Activated CD4-positive, alpha-beta memory T cell treated with anti-CD3 and anti-CD28 coated beads for 36 hours (primary cell): ENCODE measurements at places on chromosomes 5 and 9.

- no peak for DNase-seq
These were observed 182.4 kb upstream of the S1PR3 start for GRCh38 chr9:88808761-88809354.

DNA sequence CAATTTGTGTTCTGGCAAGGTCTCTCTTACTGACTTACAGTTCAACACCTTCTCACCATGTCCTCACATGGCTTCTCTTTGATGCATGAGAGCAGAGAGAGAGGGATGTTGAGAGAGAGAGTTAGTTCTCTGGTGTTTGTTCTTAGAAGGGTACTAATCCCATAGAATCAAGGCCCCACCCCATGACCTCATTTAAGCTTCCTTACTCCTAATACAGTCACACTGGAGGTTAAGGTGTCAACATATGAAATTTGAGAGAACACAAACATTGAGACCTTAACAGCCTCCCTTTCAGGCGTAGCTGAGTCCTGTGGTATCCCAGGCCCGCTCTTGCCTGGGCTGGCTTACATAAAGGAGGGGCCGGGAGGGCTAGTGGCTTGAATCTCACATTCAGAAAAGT, 10.6 kb upstream of the SEMA6A start:
- no peak for DNase-seq

DNA sequence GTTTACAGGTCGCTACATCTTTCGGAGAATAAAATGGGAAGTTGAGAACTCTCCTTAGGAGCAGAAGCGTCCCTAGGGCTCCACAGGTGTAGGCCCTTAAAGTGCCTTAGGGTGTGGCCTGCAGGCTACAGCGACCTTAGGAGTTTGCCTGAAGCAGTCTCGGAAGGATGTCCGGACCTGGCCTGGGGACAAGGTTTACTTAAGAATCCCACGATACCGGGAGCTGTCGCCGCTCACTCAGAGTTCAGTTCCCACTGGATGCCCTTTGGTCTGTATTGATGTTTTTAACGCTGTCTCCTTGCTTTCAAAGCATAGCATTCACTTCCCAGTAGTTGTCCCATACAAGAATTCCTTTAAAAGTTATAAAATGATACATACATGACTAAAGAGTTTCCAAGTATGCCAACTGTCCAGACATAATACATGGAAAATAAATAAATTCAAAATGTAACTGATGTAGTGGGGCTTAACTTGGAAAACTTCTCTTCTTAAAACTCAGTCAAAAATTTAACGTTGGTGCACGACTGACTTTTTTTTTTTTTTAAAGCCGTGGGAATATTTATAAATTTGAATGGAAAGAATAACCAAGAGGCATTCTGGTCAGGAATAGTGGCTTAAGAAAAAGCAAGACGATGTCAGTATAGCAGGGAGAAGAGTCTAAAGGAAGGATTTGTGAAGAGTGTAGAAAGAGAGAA, 848 bp downstream of the RAD50 start:
- peak; percentile 46 for DNase-seq

GRCh38 chr5:137442660-137443059, 56.5 kb downstream of the SPOCK1 start:
- no peak for DNase-seq

DNA sequence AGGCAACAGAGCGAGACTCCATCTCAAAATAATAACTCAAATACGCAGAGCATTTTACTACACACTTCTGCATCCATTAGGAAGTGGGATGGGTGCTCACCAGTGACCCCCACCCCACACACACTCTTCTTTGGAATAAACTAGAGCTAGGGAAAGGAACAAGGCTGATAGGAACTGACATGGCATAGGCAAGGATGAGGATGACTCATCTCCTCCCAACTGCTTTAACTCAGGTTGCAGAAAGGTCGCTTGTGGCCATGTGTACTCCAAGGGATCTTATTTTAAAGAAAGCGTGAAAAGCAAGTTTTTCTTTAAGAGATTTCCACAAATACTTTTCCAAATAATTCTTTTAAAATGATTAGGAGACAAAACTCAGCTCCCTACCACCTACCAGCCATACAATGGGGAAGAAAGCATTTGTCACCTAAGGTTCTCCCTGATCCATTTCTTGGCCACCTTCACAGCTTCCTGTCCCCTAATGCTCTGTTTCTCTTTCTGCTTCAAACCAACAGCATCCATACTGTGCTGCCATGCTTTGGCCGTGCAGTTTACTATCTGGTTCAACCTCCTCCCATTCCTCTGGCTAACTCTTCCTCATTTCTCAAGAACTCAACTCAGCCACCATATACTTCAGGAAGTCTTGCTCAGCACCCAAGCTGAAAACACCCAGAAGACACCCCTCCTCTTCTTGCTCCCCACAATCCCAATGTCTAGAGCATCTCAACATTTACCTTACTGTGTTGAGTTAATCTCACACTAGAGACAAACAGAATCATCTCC, 211.9 kb downstream of the ACTL7B start:
- no peak for DNase-seq

DNA sequence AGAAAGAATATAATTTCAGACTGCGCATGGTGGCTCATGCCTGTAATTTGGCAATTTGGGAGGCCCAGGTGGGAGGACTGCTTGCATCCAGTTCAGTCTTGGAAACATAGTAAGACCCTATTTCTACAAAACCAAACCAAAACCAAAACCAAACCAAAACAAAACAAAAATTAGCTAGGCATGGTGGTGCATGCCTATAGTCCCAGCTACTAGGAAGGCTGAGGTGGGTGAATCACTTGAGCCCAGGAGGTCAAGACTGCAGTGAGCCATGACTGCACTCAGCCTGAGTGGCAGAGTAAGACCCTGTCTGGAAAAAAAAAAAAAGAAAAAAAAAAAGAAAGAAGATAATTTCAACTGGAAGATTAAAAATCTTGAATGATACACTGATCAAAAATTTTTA, 137.0 kb upstream of the ACOT12 start:
- no peak for DNase-seq

DNA sequence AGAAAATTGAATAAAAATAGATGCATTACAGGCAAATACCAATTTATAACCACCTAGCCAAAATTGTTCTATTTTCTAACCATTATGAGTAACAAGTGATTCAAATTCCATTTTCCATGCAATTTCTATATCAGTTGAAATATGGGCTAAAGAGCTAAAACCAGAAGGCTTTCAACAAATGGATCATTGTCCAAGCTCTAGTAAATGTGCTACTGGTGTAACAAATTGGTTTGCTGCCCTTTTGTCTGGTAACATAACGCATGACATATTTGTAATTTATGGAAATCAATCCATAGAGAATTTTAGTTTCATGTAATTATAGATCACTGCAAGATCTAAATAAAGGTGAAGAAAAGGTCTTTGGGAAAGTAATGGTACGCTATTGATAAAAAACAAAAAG, 708.0 kb upstream of the GRAMD2B start:
- DNase-seq: no peak

- no peak for DNase-seq
These were observed 66.0 kb downstream of the TBCA start for GRCh38 chr5:77709993-77710685.

DNA sequence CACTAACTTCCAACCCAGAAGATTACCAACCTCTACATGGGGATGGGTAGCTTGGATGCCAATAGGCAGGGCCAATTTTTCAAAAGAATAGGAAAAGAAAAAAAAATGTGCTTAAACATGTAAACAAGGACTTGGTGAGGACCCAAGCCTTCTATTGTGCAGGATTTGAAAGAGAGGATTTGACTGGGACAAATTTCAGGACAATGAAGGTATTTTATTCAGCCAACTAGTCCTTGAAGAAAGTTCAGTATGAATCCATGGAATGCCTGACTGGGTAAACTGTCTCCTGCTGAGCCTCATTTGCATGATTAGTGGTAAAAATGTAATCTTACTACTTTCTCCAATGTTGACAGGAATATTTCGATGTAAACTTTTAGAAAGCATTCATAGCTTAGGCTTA, 192.5 kb upstream of the RORB start:
- no peak for DNase-seq

DNA sequence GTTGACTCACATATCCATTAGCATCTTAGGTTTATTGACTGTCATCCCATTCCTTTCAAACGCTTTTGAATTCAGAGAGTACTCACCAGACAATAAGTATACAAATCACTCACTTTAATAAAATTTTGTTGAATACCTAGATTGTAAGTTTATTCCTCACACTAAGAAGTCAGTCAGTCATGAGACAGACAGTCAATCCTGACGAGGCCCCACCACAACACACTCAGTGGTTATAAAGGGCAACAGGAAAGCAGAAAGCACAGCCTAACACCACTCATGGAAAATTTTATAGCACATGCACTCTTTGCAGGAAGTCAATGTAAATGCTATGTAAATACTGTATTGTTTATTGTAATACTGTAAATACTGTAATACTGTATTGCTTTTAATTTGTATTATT, 176.3 kb upstream of the PTGER4 start:
- peak; percentile 67 for DNase-seq

DNA sequence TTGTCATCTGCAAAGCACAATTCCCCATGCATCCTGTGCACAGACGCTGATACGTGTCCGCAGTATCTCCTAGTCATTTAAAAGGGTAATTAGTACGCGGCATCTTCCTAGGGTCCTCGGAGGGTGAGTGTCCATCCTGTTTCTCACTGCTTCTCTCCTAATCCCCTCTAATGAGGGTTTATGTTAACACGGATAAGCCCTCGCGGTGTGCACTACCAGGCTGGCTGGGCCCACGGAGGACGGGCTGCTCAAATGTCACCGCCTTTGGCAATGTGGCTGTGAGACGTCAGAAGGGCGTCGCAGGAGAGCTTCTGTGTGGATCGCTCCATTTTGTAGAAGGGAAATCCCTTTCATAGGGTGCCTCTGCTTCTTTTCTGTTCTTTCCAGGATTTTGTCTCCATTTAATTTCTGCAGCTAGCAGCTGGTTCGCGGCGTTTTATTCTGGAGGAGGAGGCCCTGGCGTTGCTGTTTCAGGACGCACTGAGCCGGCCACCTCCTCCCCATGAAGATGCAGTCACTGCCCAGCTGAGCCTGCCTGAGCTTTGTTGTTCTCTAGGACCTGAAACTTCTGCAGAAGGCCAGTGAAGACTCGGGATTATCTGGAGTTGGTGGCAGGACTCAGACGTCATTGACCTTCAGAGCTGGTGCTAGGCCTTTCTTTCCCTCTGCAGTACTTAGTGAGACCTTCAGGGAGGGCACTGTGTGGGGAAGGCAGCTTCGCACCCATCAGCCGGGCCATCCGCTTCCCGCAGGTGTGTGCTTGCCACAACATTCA, 326.1 kb upstream of the IRX1 start:
- no peak for DNase-seq

DNA sequence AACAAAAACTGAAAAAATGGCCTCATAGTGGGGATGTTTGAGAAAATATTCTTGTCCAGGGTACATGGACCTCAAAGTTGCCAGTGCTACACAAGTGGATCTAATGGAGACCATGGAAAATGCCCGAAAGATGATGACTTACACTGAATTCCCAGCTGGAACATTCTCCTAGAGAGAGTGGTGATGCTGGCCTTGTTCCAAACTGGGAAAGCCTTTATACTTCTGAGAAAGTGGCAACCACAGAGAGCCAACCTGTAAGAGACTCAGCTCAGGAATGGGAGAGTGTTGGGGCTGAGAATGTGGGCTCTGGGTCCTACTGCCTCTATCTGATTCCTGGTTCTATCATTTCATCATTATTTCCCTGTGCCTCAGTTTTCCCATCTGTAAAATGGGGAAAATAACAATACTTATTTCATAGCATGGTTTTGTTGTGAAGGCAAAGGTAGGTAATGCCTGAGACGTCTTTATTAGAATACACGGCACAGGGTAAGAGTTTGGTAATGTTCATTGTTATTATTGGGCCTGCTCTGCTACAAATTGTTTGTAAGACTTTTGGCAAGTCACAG, 229.0 kb upstream of the PANK3 start:
- no peak for DNase-seq
